ENCODE measurements at places on chromosomes 16 and 17.

- H3K27me3 ChIP-seq = no peaks in the 10 kb centered on the region
- no peaks in the 10 kb centered on the region for H3K4me1 ChIP-seq
- H3K4me3 ChIP-seq = no peak overlapping the region
- H3K36me3 ChIP-seq = no peaks in the 10 kb centered on the region
- no peak for DNase-seq
Observed at GRCh38 chr16:65658349-65658748, 536.5 kb upstream of the CDH11 start.

- no peak overlapping the region for H3K27ac ChIP-seq
- no peak for DNase-seq
- H3K27me3 ChIP-seq = no peaks in the 10 kb centered on the region
Observed at GRCh38 chr16:80974649-80975376, 31.9 kb downstream of the CMC2 start.

- DNase-seq = no peak
- no peaks in the 10 kb centered on the region for H3K36me3 ChIP-seq
- no peak overlapping the region for H3K27ac ChIP-seq
Observed at GRCh38 chr17:34024806-34025551, 230.1 kb upstream of the CCL2 start.

DNA sequence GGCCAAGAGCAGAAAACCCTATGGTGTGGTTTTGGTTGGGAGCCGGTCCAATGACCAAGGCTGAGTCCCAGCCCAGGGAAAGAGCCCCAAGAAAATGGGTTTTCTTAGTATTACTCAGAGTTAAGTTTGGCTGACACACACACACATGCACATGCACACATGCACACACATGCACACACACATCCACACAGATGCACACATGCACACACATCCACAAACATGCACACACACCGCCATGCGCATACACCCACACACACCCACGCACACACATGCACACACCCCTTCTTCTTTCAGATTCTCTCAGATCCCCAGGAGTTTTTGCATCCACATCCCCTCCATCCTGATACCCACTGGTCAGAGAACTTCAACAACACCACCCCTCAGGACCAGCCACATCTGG is 9.1 kb downstream of the ABCC12 start:
- no peak overlapping the region for H3K27ac ChIP-seq
- H3K4me3 ChIP-seq = no peak overlapping the region
- H3K4me1 ChIP-seq = no peaks in the 10 kb centered on the region
- no peak for DNase-seq
- H3K36me3 ChIP-seq = no peaks in the 10 kb centered on the region
- no peaks in the 10 kb centered on the region for H3K27me3 ChIP-seq

DNA sequence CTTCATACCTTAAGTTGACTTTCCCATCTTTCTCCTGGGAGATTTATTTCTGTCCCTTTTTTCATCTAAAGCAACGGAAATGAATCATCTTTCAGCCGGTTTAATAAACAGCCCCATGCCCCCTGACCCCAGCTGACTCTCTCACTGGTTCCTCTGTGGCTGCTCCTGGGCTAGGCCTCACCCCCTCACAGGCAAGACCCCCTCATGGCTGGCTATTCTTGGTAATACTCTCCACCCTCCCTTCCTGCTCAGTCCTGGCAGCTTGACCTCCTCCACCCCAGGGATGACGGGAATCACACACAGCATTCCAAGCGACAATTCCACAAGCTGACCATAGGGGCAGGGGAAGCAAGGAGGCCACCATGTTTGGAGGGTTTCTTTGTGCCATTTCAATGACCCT is 1.5 kb upstream of the ADAP2 start:
- no peaks in the 10 kb centered on the region for H3K36me3 ChIP-seq
- H3K4me3 ChIP-seq = no peak overlapping the region
- H3K27ac ChIP-seq = no peak overlapping the region
- H3K27me3 ChIP-seq = no peaks in the 10 kb centered on the region

DNA sequence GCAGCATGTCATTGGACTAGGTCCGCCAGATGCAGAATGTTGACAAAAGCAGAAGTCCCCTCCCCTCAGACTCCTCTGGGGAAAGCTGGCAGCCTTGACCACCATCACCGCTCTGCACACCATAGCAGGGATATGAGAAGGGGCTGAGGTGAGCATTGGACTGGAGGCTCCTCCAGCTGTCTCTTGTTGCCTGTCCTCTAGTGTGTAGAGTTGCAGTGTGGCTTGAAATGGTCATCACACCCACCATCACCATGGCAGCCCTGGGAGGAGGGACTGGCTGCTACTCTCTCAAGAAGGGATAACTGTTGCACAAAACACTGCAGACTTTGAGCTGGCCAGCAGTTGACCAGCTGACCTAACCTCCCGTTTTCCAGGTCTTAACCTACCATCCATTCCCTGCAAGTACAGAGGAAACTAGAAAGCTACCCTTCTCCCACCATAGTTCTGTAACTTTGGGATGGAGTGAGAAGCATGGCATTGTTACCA is 38.3 kb downstream of the HLF start:
- no peak overlapping the region for H3K27ac ChIP-seq
- H3K36me3 ChIP-seq = no peaks in the 10 kb centered on the region
- H3K27me3 ChIP-seq = no peaks in the 10 kb centered on the region

DNA sequence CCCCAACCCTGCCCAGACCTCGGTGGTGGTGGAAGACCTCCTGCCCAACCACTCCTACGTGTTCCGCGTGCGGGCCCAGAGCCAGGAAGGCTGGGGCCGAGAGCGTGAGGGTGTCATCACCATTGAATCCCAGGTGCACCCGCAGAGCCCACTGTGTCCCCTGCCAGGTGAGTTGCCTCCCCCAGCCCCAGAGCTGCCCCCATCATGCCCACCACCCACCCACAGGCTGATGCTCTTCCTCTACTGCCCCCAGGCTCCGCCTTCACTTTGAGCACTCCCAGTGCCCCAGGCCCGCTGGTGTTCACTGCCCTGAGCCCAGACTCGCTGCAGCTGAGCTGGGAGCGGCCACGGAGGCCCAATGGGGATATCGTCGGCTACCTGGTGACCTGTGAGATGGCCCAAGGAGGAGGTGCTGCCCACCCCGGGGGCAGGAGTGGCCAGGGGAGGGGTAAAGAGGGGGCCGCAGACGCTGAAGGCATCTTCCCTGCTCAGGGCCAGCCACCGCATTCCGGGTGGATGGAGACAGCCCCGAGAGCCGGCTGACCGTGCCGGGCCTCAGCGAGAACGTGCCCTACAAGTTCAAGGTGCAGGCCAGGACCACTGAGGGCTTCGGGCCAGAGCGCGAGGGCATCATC is 8.4 kb downstream of the GALK1 start:
- H3K36me3 ChIP-seq = peaks cover 95% of the 10 kb centered on the region
- no peaks in the 10 kb centered on the region for H3K4me1 ChIP-seq
- no peak overlapping the region for H3K4me3 ChIP-seq
- H3K27ac ChIP-seq = peak overlapping the region; percentile 16

GRCh38 chr16:10895053-10895946 is 18.3 kb downstream of the CIITA start:
- peaks cover 13% of the 10 kb centered on the region for H3K36me3 ChIP-seq
- no peaks in the 10 kb centered on the region for H3K27me3 ChIP-seq
- H3K4me1 ChIP-seq = no peaks in the 10 kb centered on the region
- H3K4me3 ChIP-seq = no peak overlapping the region

GRCh38 chr17:3004150-3004801 is 59.1 kb downstream of the OR1D5 start:
- no peaks in the 10 kb centered on the region for H3K36me3 ChIP-seq
- peak overlapping the region; percentile 84 for H3K27ac ChIP-seq
- H3K4me1 ChIP-seq = peaks cover 29% of the 10 kb centered on the region
- peak; percentile 99 for DNase-seq

DNA sequence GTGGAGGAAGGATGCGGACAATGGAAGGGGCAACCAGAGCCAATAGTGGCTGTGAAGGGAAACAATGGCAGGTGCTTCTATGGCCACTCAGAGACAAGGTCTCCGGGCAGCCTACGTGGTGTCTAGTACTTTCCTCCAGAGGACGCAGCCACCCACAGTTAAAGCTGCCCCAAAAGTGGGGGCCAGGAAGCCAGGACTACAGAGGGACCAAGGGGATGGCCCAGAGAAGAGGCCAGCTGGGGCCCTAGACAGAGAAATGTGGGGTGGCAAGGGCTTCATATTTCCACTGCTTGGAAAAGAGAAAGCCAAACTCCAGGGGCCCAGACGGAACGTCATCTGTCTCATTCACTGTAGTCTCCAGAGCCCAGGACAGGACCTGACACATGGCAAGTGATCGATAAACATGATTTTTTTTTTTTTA is 837 bp upstream of the PER1 start:
- H3K27me3 ChIP-seq = no peaks in the 10 kb centered on the region
- DNase-seq = no peak
- peak overlapping the region; percentile 100 for H3K27ac ChIP-seq
- peak overlapping the region; percentile 75 for H3K4me3 ChIP-seq

- no peak overlapping the region for H3K27ac ChIP-seq
- H3K27me3 ChIP-seq = no peaks in the 10 kb centered on the region
- H3K4me3 ChIP-seq = no peak overlapping the region
- H3K4me1 ChIP-seq = no peaks in the 10 kb centered on the region
- DNase-seq = no peak
- no peaks in the 10 kb centered on the region for H3K36me3 ChIP-seq
Observed at GRCh38 chr16:52874042-52874441, 178.7 kb downstream of the CHD9NB start.

- H3K27me3 ChIP-seq = no peaks in the 10 kb centered on the region
- H3K4me3 ChIP-seq = no peak overlapping the region
- no peak overlapping the region for H3K27ac ChIP-seq
- no peaks in the 10 kb centered on the region for H3K4me1 ChIP-seq
- no peaks in the 10 kb centered on the region for H3K36me3 ChIP-seq
Observed at GRCh38 chr17:11803231-11803969, 193.9 kb downstream of the ZNF18 start.

GRCh38 chr17:17125136-17126084 is 80.7 kb downstream of the PLD6 start:
- H3K36me3 ChIP-seq = peaks cover 37% of the 10 kb centered on the region
- no peaks in the 10 kb centered on the region for H3K27me3 ChIP-seq
- DNase-seq = no peak
- peaks cover 6% of the 10 kb centered on the region for H3K4me1 ChIP-seq
- no peak overlapping the region for H3K4me3 ChIP-seq

- DNase-seq = no peak
- H3K4me3 ChIP-seq = no peak overlapping the region
- no peaks in the 10 kb centered on the region for H3K4me1 ChIP-seq
- no peaks in the 10 kb centered on the region for H3K27me3 ChIP-seq
- no peak overlapping the region for H3K27ac ChIP-seq
- H3K36me3 ChIP-seq = peaks cover 76% of the 10 kb centered on the region
Observed at GRCh38 chr17:66743511-66743910, 91.4 kb upstream of the CACNG5 start.

- no peaks in the 10 kb centered on the region for H3K4me1 ChIP-seq
- H3K27me3 ChIP-seq = no peaks in the 10 kb centered on the region
- no peaks in the 10 kb centered on the region for H3K36me3 ChIP-seq
- H3K27ac ChIP-seq = peak overlapping the region; percentile 69
- H3K4me3 ChIP-seq = no peak overlapping the region
Observed at GRCh38 chr16:87203060-87203656, 114.0 kb downstream of the C16orf95 start.

DNA sequence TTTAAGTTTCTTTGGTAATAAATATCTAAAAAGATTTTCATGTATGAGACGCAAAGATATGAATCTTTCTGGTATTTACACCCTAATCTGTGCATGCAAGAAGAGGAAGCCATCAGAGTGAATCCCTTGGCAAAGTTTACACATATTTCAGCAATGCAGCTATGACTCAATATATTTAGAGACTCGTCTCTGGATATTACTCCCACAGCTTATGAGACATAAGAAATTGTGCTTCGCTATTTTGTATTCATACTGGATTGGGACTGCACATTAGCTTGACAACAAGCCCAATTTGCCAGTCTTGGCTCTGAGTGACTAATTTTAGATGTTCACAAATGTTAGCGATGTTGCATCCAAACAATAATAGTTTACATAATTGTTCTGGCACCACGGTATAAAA is 532.0 kb downstream of the CDH11 start:
- no peaks in the 10 kb centered on the region for H3K36me3 ChIP-seq
- no peaks in the 10 kb centered on the region for H3K27me3 ChIP-seq
- DNase-seq = no peak
- no peak overlapping the region for H3K4me3 ChIP-seq
- H3K4me1 ChIP-seq = no peaks in the 10 kb centered on the region

DNA sequence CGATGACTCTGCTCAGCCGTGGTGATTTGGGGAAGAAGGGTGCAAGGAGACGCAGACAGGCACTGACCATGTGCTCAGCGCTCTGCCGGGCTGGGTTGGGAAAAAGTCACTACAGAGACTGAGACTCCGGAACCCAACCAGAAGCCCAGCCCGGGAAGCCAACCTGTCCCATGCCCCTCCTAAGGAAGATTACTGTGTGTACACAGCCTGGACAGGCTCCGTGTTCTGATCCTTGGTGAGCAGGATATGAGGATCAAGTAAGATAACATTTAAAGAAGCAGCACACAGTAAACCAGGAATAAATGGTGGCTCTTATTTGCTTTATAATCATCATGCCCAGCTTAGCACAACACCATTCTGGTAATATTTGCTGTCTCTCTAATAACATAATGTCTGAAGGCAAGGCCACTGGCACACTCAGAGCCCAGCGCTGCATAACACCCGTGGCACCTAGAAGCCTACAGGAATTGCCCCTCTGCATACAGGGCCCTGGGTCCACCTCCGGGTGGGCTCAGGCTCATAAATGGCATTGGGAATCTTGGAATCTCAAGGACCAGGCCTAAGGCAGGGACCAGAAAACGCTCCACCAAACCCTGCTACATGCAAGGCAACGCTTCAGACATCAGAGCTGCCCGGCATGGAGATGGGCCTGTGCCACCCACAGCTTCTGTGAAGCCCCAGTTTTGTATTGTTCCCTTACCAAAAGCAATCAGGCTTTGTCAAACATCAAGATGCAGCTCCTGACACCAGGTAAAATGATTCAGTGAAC is 113.5 kb downstream of the DYNLRB2 start:
- no peaks in the 10 kb centered on the region for H3K27me3 ChIP-seq
- H3K4me3 ChIP-seq = no peak overlapping the region

DNA sequence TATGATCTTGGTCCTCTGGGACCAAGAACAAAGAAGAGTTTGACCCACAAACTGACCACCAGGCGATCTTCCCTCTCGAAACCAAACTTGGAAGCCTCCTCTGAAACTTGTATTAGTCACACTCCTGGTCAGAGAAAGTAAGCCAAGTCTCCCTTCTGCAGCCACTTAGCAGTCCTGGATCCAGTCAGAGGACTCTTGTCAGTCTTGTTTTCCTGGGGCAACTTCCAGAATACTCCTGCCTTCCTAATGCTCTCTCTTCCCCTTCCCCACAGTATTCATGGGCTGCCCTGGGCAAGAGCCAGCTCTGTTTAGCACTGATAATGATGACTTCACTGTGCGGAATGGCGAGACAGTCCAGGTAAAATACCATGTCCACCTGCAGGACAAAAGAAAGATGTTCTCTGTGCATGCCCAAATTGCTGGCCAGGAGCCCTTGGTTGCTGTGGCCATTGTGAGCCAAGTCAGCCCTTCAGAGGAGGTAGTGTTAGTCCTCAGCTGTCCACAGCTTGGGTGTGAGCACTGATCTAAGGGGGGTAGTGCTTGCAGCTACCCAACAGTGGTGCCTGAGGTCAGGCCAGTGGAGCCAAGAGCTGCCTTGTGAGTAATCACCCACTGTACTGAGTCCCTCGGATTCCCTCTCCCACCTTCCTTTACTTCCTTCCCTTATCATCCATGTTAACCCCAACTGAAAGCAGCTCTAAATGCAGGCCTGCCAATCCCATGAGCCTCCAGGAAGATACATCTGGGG is 31.2 kb downstream of the CDH3 start:
- no peaks in the 10 kb centered on the region for H3K27me3 ChIP-seq
- no peaks in the 10 kb centered on the region for H3K36me3 ChIP-seq
- H3K4me3 ChIP-seq = no peak overlapping the region
- no peak for DNase-seq
